Left kidney (tissue), 8 donors: ENCODE measurements at places on chromosomes 1 and 21. TPM values are rescaled to one million over a fixed set of nuclear protein-coding genes. Genes with fewer than 3 reads are reported as not detected.

DNA sequence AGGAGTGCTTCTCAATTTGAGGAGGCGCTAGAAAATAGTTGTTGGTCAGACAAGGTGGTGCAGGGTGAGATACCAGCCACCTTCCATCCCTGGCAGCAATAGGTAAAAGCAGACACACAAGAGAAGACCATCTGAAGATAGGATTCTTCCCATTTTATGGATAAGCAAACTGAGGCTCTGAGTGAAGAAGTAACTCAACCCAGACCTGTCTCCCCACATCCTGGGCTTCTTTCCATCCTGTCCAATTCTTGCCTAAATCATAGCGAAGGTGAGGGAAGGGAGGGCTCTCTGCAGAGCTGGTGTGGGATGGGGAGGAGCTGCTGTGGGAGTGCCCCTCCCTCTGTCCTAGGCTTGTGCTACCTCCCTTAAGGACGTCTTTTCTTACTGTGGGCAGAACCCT is 11.3 kb upstream of the KDF1 start:
- no peak for DNase-seq

- DNase-seq, result no peak
Observed at GRCh38 chr1:241802863-241803262, 45.1 kb upstream of the EXO1 start.

- DNase-seq, result no peak
Observed at GRCh38 chr1:229124520-229125124, 146.3 kb upstream of the RAB4A start.

DNA sequence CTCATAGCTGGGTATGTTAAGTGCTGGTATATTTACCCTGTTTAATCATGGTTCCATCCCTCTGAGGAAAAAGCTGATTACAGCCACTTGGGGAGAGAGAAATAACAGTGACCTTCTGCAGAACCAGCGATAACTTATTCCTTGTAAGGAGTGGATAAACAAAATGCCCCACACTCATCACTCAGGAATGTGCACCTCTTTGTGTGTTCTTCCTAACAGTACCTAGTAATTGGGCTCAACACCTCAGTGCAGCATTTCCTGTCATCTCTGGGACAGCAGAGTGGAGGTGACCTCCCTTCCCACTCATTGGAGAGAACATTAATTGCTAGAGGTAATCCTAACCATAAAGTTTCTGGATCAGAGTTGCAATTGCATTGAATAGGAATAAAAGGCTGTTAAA is 112.5 kb upstream of the F3 start:
- DNase-seq, result no peak

DNA sequence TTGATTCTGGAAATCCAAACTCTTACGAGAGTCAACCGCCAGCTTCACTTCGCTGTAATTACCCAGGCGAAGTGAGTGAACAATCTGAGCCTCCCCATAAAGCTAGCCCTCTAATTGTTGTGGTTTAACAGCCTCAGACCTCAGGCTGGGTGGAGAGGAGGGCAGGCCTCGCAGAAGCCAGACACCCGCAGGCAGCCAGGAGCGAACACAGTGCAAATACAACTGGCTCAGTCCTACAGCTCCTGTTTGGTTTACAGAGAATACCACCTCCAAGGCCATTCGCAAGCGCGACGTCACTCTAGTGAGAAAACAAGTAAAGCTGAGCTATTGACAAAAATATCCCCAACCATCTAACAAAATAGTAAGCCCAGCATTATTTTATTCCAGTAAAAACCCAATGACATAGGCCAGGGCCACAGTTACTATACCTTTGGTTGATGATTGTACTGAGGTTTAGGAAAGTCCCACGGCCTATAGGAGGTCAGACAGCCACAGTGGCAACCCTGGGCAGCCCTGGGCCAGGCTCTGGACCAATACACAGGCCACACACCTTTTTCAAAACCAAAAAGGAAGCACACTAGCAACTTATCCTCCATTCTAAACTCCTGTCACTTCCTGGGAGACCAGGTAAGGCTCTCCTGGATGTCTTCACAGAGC is 163.3 kb downstream of the ETS2 start:
- no peak for DNase-seq

GRCh38 chr1:14639291-14640050 is 41.0 kb downstream of the KAZN start:
- no peak for DNase-seq

- no peak for DNase-seq
Observed at GRCh38 chr1:187411118-187411517, 582.4 kb downstream of the PLA2G4A start.

LAMB3 gene
- 0.58 TPM for polyA plus RNA-seq

TNFSF18 gene
- polyA plus RNA-seq, result 0.12 TPM

OR2T2 gene
- not detected for polyA plus RNA-seq

TRIM67 gene
- polyA plus RNA-seq, result 0.15 TPM

CYP4Z1 gene
- polyA plus RNA-seq, result 0.52 TPM

AGMAT gene
- polyA plus RNA-seq, result 35.3 TPM

TGFB2 gene
- 14.0 TPM for polyA plus RNA-seq
